ENCODE measurements at places on chromosomes 16 and 17.

DNA sequence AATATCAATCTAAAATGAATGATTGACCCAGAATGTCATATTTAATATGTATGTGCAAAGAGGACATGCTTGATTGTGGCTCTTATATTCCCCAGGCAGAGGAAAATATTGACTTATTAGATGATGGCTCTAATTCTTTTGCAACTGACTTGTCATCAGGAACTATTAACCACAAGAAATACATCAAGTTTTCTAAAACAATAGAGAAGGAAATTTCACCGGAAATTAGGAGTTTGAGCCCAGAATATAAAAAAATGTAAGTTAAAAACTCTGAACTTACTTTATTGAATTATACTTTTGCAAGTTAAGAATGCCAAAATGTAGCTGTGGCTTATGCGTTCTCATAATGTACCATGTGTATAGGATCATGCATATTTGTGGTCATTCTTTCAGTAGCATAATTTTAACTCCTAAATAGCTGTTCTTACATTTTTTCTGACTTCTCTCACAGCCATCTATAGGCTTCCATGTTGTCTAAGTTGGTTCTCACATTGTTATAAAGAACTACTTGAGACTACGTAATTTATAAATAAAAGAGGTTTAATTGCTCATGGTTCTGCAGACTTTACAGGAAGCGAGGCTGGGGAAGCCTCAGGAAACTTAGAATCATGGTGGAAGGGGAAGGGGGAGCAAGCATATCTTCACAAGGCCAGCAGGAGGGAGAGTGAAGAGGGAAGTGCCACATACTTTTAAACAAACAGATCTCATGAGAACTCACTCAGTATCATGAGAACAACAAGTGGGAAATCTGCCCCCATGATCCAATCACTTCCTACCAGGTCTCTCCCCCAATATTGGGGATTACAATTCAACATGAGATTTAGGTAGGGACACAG lies 11.6 kb downstream of the EFCAB13 start:
- no peak for DNase-seq

GRCh38 chr17:29592850-29593551 lies at the start of gene ANKRD13B:
Gene ANKRD13B (plus strand): TSS chr17:29593132. CDS start chr17:29593622, 490 bp downstream.
- peak; percentile 52 for DNase-seq

DNA sequence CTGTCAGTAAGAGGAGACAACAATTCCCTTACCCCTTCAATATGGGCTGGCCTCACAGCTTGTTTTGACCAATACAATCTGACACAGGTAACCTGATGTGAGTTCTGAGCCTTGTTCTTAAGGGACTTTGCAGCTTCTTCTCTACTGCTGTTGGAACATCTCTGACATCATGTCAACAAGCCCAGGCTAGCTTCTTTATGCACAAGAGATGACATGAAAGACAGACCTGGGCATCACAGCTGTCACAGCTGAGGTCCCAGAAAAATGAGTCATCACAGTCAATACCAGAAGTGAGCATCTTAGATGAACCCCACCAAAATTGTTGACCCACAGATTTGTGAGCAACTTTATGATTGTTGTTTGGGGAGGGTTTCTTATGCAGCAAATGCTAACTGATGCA lies 431.7 kb upstream of the PSMD7 start:
- no peak for DNase-seq

DNA sequence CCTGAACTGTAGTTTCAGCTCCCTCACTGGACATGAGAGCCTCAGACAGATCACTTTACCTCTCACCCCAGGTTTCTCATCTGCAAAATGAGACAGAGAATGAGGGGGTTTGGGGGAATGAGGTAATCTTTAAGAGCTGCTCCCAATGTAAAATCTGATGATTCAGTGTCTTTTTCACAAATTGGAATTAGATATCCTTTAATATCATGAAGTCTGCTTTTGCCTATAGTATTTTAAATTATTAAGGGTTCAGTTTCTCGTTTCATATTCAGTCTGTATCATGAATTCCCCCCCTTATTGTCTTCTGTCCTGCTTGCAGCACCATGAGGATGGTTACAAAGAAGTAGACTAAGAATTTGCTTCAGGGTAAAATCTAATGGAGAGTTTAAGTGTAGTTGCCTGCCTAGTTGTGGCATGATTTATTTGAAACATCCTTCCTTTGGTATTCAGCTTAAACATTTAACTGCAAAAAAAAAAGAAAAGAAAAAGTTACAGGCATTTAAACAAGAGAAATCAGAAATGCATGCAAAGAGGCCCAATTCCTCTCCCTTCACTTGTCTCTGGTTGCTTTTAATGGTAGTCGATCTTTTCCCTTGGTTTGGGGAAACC lies 77.3 kb downstream of the WNT3 start:
- no peak for DNase-seq

DNA sequence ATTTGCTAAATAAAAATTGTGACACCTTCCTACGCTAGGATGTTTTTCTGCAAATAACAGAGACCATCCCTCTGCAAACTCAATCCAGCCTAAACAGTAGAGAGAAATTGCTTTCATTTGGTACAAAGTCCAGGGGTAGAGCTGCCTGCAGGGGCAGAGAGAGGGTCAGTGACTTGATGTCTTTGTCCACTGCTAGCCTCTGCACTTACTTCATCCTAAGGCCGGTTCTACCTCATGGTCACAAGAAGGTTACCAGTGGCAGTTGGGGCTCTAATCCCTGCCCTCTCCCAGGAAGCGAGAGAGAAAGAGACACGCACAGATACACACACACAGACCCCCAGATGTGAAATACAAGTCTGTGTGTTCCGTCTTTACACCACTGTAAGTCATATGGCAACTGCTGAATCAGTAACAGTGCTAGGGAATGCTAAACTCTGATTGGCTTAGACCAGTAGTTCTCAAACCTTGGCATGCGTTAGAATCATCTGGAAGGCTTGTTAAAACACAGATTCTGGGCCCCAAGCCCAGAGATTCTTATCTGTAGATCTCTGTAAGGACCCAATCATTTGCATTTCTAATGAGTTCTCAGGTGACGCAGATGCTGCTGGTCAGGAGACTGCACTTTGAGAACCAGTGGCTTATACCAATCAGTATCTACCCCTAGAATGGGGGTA lies 13.1 kb upstream of the LPCAT2 start:
- DNase-seq: no peak

DNA sequence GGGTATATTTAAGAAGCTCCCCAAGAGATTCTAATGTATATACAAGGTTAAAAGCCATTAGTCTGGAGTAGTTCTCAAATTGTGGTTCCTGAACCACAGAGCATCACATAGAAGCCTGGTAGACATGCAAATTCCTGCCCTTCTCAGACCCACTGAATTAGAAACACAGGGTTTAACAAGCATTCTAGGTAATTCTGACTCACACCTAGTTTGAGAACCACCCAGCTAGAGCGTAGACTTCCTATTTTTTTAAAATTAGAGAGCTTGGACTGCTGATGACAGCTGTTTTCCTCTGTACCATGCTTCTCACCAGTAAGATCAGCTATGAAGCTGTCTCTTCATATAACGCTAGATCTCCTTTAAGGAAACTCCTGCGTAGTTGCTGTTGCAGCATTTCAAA lies 50.6 kb downstream of the HS3ST3B1 start:
- DNase-seq: no peak

DNA sequence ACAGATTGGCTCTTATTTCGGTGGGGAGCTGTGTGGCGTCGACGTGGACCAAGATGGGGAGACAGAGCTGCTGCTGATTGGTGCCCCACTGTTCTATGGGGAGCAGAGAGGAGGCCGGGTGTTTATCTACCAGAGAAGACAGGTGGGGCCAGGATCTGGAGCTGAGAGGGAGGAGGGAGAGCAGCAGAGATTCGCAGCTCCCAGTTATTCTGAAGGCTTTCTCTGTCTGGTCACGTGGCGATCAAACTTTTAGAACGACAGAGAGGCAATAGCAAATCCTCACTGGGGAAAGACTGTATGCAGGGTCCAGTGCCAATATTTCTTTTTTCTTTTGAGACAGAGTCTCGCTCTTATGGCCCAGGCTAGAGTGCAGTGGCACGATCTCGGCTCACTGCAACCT lies 22.2 kb downstream of the ITGAL start:
- no peak for DNase-seq

Data from substantia nigra (tissue), 51 donors.